ENCODE measurements at places on chromosomes 16 and 17.

DNA sequence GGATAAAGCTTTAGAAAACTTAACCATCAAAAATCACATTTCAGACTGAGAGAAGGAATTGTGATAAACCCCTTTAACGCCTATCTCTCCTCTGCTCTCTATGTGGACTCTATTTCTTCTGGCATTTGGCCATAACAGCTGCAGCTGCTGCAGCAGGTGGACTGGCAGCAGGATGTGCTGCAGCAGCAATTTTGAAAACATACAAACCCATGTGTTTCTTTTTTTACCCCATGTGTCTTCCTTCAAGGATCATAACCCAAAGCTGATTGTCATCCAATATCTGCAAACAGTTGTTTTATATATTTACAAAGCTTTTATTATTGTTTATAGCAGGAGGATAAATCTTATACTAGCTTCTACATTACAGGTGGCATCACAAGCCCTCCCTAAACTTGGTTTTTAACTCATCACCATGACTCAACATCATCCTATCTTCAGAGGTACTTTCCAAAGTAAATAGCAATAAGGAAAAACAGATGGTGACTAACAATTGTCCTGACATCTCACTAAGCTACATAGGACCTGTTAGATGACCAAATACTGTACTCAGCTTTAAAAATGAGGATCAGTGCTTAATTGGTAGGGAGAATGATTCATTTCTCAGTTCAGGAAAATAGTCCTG lies 14.5 kb upstream of the KRTAP9-2 start:
- DNase-seq = no peak

GRCh38 chr17:81338274-81339190 lies 43.4 kb upstream of the SLC38A10 start:
- DNase-seq = no peak

- DNase-seq = no peak
Observed at GRCh38 chr16:9046667-9047055, 44.8 kb upstream of the HAPSTR1 start.

GRCh38 chr17:77382356-77382911 lies 241.7 kb downstream of the SEC14L1 start:
- peak; percentile 71 for DNase-seq

DNA sequence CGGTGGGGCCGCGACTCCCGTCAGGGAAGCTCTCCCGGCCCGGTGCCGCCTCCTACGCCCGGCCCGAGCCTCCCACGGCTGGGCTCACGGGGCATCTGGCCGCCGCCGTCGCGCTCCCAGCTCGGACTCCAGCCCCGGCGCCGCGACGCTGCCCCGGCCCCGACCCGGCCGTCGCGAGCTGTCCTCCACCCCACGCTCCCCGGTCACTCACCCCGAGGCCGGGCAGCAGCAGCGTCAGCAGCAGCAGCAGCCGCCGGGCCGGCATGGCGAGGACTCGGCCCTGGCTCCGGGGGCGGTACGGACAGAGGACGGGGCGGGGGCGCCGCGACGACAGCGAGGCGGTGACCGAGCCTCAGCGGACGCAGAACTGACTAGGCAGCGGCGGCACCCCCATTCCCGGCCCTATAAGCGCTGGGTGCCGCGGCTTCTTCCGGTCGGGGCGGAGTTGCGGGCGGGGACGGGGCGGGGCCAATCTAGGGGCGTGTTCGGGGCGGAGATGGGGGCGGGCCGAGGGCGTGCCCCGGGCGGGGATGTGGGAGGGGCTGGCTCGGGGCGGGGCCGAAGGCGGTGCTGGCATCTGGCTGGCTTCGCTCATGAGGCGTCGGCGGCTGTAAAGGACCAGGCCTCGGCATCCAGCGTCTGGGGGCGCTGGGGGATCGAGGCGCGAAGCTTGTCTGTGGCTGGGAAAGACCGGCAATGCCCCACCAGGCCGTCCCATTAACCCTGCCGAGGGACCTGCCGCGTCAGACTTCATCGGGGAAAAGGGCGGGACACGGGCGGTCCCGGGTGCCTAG lies at the start of gene ERN1:
Gene ERN1 (minus strand): TSS at position 380 of the 794 bp plus-strand sequence. CDS start 115 bp downstream, at position 265.
- DNase-seq = peak; percentile 91

GRCh38 chr16:49352892-49353291 lies 20.7 kb upstream of the C16orf78 start:
- DNase-seq = no peak

DNA sequence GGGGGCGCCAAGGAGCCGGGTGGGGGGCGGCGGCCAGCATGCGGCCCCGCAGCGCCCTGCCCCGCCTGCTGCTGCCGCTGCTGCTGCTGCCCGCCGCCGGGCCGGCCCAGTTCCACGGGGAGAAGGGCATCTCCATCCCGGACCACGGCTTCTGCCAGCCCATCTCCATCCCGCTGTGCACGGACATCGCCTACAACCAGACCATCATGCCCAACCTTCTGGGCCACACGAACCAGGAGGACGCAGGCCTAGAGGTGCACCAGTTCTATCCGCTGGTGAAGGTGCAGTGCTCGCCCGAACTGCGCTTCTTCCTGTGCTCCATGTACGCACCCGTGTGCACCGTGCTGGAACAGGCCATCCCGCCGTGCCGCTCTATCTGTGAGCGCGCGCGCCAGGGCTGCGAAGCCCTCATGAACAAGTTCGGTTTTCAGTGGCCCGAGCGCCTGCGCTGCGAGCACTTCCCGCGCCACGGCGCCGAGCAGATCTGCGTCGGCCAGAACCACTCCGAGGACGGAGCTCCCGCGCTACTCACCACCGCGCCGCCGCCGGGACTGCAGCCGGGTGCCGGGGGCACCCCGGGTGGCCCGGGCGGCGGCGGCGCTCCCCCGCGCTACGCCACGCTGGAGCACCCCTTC lies 484 bp downstream of the FZD2 start:
- no peak for DNase-seq

DNA sequence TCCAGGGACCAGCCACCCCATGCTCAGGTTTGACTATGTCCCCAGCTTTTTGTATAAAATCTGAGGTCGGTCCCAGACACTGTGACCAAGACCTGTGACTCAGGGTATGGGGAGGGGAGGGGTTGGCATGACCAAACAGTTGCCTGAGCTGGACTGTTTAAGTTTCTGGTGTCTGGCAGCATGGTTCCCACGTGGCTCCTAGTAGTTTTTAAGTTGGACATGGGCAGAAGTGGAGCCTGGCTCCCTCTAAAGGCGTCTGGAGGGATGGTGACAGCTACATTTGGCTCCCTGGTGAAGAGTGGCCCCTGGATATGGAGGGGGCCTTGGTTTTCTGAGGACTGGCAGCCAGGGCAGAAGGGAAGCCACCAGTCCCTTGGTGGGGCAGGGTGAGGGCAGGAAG lies 7.9 kb downstream of the SMCR8 start:
- DNase-seq = no peak

DNA sequence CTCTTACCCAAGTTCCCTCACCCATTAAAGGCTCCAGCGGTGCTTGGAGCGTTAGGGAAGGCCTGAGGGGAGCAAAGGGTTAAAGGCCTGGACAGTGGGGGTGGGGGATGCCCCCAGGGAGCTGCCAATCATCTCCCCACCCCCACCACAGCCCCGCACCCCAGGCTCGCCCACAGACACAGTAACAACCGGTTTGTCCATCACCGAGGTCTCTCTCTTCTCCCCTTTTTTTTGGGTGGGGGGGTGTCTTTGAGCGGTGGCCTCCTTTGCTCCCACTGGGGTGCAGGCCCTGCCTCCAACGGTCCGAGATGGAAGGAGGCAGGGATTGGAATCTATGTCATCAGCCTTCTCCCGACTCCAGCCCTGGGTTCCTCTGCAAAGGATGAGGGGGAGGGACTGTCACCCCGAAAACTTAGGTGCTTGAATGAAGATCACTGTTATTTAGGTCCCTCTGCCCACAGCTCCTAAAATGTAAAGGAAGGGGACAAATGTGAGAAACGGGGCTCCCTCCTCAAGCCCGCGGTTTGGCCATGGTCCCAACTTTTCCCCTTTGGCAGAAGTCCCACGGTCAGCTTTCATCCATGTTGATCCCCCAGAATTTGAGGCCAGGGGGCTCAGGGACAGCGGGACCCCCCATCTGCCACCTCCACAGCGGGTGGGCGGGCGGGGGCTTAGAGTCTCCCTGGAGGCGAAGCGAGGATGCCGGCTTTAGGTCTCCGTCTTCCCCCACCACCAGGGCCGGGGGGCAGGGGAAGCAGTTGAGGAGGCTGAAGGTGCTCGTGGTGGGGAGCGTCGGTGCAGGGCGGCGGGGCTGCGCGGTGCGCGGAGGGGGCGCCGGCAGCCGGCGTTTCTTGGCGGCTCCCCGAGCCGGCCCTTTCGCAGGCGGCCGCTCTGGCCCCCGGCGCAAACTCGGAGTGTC lies 1.7 kb downstream of the EPOP start:
- no peak for DNase-seq

GRCh38 chr16:83692224-83692623 lies 115.6 kb upstream of the HSBP1 start:
- DNase-seq = no peak

DNA sequence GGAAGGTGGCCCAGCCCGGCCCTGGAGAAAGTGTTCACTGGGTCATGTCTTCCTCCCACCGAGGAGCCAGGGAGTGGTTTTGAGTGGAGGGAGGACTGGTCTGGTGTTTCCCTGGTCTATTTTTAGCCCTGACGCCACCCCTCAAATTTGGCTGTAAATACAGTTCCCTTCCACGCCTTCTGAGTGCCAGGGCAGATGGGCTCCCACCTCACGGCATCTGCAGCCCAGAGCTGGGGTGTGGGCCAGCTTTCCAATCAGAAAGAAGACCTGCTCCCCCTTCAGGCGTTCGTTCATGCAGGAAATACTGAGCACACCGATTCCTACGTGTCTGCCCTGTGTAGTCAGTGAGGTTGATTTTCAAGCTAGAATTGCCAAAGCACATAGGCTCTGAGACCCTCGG lies 53.7 kb downstream of the SNX20 start:
- peak; percentile 50 for DNase-seq

- DNase-seq = no peak
Observed at GRCh38 chr17:59601130-59601529, 18.6 kb upstream of the CLTC start.

DNA sequence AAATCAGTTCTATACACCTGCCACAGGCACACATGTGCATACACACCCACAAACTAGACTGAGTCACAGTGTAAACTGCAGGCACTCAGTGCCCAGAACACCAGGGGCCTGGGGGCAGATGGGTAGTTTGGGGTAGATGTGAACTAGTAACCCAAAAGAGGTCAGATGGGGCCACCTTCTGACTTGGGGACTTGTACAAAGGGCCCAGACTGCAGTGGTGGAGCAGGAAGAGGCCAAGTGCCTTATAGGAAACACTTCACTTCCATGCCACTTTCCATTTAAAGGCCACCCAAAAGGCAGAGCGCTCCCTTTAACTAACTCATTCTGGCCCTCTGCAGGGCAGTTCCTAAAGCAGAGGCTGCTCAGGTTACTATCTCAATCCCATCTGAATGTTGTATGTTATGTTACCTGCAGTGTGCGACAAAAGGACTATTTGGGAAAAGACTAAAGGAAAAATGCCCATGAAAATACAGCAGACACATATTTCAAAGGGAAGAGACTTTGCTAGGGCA lies 27.8 kb upstream of the ERN1 start:
- DNase-seq = no peak

- no peak for DNase-seq
Observed at GRCh38 chr17:12769981-12770380, 19.3 kb upstream of the ARHGAP44 start.

- no peak for DNase-seq
Observed at GRCh38 chr16:85535352-85536072, 77.6 kb upstream of the GSE1 start.

DNA sequence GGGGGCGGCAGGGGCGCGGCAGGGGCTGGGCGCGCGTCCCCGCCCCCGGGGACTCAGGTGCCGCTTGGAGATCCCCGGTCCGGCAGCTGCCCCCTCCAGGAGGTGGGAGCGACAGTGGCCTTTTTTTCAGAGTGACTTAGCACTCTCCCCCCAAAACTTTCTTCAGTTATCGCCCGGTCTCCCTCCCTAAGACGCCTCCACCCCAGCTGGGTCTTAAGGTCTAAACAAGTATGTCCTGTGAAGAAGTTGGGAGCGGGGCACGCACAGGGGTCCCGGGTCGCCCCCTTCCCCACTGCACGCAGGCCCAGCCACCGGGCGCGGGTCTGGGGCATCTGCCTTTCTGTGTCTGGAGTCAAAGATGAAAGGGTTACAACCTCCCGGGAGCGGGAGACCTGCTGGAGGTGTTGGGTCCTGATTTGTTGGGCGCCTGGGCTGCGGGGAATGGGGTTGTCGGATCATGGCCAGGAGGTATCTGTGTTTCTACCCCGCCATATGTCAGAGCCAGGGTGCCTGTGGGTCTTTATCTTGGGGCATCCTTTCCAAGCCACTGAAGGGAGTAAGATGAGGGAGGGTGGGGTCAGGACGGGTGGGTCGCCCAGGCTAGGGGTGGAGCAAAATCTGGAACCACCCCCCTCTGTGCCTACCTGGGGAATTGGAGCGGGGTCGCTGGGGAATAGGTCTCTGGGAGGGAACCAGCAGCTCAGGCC lies 757 bp downstream of the FMNL1 start:
- DNase-seq = peak; percentile 71

GRCh38 chr16:24875466-24875865 lies 29.7 kb downstream of the SLC5A11 start:
- no peak for DNase-seq

DNA sequence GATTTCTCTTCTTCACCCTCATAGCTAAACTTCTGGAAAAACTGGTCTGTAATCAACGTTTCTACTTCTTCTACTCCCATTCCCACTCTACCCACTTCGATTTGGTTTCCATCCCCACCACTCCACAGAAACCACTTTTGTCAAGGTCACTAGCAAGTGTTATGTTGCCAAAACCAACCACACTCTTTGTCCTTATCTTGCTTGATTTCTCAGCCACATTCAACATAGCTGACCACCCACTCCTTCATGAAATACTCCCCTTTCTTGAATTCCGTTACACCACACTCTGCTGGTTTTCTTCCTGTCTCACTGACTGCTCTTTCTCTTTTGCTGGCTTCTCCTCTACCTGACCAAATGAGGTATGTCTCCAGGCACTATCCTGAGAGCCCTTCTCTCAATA lies 11.9 kb downstream of the IKZF3 start:
- DNase-seq = no peak

DNA sequence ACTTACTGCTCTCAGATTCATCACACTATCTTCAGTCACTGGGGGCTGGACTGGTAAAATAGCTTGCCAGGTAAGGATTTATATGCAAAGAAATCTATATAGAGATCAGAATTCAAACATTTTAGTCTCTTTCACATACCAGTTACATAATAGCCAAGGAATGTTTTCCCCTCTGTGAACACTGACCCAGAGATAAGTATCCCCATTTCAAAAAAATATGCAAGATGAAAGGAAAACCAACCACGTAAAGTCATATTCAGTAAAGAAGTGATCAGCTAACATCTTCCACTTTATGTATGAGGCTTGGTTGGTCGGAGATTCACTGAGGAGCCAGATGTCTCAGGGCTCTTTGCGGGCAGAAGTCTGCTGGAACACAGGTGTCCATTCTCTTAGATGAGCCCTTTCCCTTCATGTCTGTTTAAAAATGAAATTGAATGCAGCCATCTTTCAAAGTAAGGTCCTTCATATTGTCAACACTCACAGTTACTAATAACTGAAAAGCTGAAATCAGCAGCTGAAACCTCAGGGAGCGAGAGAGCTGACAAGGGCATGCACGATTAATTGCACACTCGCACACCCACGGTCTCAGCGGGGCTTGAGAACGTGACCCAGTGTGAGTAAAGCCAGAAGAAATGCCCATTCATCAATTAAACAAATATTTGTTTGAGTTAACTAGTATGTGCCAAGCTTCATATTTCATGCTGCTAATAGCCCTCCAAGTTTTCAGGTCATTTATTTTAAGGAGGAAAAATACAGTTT lies 161.2 kb downstream of the MRTFB start:
- DNase-seq = no peak

- DNase-seq = no peak
Observed at GRCh38 chr17:63398680-63399079, 47.4 kb downstream of the CYB561 start.
